ENCODE measurements at places on chromosomes 3 and 15.

DNA sequence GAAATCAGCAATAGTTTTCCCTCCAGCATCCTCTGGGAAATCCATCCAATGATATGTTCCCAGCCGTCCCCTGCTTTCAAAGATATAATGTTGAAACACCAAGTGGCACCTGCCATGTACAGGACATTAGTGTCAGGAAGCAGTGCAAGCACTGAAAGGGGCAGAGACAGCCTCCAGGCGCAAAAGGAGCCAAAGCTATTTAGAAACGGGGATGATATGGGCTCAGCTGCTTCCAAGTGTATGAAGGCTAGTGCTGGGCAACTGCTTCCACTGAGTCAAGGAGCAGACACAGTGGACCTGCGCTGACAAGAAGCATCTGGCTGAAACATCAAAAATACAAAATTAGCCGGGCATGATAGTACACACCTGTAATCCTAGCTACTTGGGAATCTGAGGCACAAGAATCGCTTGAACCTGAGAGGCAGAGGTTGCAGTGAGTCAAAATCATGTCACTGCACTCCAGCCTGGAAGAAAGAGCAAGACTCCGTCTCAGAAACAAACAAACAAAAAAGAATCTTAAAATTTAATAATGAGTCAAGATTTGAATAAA is 119.7 kb downstream of the AQP9 start:
- DNase-seq = no peak

DNA sequence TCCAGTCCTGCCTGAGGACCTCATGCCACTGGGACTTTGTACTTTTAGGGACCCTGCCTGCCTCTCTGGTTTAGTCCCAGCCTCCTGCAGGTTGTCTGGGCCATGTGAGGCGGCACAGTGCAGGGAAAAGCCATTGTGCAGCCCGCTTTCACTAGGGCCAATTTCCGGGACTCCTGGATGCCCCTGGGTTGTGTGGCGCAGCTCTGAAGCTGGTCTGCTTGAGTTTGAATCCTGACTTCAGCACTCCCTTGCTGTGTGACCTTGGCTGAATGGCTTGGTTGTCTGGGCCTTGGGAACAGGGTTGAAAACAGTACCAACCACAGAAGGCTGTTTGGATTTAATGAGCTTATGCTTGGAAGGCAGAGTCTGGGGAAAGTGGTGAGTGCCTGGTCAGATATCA is 8.3 kb downstream of the TEX264 start:
- no peak for DNase-seq

DNA sequence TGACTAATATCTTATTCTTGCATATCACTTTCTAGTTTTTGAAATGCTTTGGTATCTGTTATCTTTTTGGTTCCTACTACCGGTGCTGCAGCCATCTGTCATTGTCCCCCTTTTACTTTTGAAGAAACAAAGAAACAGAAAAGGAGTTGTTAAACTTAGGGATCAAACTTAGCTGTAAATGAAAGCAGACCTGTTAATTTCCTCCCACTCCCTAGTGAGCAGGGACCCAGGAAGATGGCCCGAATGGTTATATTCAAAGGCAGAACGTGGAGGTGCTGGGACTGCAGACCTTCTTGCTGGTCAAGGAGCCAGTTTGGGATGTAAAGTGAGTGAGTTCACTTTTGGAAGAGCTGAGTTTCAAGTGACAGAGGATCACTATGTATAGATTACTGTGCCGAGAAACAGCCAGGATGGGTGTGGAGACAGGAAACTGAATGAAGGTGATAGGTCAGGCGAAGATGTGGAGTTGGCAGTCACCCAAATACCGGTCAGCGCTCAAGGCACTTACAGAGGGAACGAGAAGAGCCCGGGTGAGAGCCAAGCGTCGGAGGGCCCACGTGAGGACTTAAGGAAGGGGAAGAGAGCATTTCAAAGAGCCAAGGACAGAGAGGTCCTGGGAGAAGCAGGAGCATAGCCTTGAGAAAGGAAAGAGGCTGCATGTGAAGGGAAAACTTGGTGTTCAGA is 20.1 kb downstream of the KBTBD8 start:
- DNase-seq = peak; percentile 78

- peak; percentile 96 for DNase-seq
Observed at GRCh38 chr3:190566043-190566933, 52.4 kb downstream of the IL1RAP start.

DNA sequence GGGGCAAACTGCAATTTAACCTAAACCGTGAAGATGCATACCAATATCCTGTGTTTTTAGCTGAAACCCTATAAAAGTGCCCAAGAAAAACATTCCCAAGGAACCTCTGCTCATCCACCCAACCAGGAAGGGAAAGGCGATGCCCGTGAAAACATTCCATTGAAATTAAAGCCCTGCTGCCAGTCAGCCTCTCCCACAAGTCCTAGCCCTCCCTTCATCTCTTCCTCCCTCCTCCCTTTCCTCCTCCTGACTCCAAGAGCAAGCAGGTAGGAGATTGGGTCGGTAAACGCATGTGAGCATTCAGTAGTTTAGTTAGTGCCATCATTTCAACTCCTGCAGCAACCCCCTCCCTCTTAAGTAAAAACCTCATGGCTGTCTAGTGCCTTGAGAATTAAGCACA is 27.7 kb downstream of the HES1 start:
- DNase-seq = no peak

- no peak for DNase-seq
Observed at GRCh38 chr3:13120289-13120927, 47.2 kb upstream of the IQSEC1 start.

DNA sequence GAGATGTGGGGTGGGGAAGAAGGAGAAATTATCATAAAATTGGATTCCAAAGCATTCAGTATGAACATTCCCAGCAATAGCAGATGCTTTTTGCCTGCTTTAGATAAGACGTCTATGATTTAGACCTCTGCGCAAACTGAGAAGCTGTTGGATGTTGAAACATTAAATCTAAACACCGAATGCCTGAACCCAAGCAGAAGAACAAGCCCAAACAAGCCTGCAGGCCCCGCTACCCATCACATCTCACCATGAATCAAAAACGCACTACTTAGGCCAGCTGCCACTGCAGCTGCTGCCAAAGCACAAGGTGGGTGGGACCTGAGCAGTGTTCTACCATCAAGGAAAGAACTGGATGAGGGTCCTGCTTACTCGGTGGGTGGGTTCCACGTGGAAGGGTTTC is 24.4 kb upstream of the THBS1 start:
- no peak for DNase-seq

- no peak for DNase-seq
Observed at GRCh38 chr3:53162672-53163443, 1.8 kb downstream of the PRKCD start.

DNA sequence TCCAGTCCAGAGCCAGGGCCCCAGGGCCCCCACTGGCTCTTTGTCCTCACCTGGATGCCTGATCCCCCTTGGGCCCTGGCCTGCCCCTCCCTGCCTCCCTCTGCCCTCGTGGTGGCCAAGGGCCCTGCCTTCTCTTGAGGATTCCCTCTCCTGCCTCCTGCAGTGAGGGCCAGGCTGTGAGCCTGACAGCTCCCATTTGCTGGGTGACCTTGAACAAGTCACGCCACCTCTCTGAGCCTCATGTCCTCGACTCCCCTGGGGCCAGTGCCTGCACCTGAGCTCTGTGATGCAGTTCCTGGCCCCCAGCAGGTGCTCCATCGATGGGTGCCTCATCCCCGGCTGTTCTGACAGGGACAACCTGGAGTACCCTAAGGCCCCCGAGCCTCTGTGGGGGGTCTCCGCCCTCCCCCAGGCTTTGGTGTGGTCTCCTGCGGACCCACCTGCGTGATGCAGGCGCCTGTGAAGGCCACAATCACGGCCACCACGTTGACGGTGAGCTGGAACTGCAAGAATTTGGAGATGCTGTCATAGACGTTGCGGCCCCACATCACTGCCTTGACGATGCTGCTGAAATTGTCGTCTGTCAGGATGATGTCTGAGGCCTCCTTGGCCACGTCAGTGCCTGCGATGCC is 24.1 kb upstream of the SEC13 start:
- DNase-seq = no peak

- DNase-seq = peak; percentile 84
Observed at GRCh38 chr3:30319713-30320112, 286.7 kb upstream of the TGFBR2 start.

GRCh38 chr3:144073698-144074097 is 102.1 kb downstream of the DIPK2A start:
- no peak for DNase-seq

DNA sequence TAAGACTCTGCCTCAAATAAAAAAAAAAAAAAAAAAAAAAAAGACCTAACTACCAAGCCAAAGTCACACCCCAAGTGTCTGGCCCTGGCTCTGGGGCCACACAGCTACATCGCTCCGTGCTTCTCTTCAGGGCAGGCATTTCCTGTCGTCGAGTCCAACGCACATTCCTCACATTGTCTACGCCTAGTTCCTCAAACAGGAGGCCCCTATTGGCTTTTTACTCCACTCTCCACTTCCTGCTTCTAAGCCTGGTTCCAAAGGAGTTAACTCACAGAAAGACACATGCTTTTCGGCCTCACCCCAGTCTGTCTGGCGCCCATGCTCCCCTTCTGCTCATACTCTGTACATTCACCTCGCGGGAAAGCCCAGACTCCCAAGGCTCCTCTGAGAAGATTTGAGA is 28.8 kb downstream of the KNG1 start:
- DNase-seq = peak; percentile 55

GRCh38 chr3:37627951-37628620 is 233.6 kb upstream of the CTDSPL start:
- no peak for DNase-seq

- no peak for DNase-seq
Observed at GRCh38 chr3:125358923-125359322, 16.2 kb downstream of the ZNF148 start.

GRCh38 chr15:90209591-90209990 is 8.5 kb downstream of the SEMA4B start:
- no peak for DNase-seq

GRCh38 chr3:17874636-17875035 is 132.2 kb upstream of the TBC1D5 start:
- DNase-seq = peak; percentile 21

GRCh38 chr3:38595393-38595792 is 54.1 kb downstream of the SCN5A start:
- no peak for DNase-seq

DNA sequence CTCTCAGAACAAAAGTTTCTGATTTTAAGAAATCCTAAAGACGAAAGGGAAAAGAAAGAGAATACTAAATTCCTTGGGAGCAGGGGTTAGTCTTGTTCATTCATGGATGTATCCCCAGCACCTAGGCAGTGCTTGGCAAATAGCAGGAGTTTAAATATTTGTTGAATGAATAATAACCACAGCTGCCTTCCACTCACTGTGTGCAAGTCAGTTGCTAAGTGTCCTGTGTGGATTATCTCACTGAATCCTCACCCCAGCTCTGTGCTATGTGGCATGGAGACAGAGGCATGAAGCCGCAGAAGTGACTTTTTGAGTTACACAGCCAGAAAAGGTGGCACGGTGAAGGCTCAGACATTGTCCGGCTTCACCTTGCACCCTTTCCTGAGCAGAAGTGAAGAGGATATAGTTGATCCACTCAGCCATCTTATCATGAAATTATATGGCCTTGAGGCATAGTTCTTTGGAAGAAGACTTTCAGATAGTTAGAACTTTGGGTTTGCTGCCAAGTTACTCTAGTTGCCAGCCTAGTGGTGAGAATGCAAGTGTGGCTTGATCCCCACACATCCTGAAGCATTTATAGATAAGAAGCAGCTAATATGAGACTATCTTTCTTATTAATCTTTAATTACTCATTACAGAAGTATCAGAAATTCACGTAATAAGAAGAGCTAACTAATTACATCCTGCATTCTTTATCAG is 355.5 kb downstream of the LRTM1 start:
- DNase-seq = no peak

GRCh38 chr3:28756056-28756455 is 407.4 kb upstream of the AZI2 start:
- DNase-seq = no peak

DNA sequence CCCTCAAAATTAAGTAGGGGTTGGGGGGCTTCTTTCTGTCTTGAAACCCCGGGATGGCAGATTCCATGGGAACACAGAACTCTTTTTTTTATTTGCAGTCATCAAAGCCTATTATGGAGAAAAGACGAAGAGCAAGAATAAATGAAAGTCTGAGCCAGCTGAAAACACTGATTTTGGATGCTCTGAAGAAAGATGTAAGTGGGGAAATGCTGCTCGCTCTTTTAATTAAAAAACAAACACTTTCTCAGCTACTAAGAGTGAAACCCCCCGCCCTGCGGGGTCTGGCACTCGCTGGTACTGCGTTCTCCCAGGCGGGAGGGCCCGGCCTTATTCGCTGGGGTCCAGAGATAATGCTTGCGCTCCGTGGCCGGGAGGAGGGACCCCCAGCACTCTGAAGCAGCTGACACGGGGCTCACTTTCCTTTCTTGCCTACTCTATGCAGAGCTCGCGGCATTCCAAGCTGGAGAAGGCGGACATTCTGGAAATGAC is 615 bp downstream of the HES1 start:
- DNase-seq = peak; percentile 57

DNA sequence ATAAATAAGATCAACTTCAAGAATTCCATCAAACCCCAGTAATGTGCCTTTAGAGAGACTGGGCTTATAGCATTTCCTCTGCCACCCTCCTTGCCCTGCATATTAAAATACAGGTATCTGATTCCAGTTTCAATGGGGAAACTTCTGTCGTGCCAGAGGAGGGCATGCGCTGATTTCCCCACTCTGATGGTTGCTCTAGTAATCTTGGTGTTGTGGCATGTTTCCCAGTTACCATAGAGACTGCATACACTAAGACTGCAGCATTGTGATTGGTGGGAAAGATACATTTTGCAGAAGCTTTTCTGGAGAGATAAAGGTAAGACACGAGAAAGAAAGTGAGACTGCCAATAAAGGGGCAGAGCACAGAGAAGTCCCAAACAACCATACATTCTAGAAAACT is 225.6 kb downstream of the TIGIT start:
- peak; percentile 89 for DNase-seq

GRCh38 chr3:174387736-174388135 is 471.4 kb upstream of the NAALADL2 start:
- no peak for DNase-seq

- no peak for DNase-seq
Observed at GRCh38 chr15:25784876-25785640, 78.1 kb downstream of the ATP10A start.

GRCh38 chr3:129197321-129197720 is 13.6 kb upstream of the CNBP start:
- peak; percentile 18 for DNase-seq

DNA sequence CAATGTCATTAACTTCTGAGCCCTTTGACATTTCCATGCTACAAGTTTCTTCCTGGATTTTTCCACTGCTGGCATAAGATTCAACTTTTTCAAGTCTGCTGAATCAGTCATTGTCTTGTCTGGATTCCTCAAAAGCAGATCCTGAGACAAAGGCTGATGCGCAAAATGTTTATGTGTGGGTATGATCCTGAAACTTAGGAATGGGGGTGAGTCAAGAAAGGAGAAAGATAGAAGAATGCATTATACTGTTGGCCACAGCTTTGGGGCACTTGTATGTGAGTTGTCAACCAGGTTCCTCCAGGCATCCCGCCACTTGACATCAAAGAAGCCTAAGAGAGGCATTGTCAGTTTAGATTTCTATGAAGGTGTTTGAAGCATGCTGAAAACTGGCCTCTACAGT is 50.4 kb downstream of the FOXB1 start:
- DNase-seq = no peak

- DNase-seq = no peak
Observed at GRCh38 chr3:64082411-64082810, 59.1 kb upstream of the PSMD6 start.

- no peak for DNase-seq
Observed at GRCh38 chr15:77578641-77579372, 53.9 kb downstream of the LINGO1 start.

GRCh38 chr15:52011711-52012144 is 7.3 kb upstream of the MAPK6 start:
- no peak for DNase-seq
